Fibroblast of lung (primary cell): ENCODE measurements at places on chromosomes 4 and X. TPM values are rescaled to one million over a fixed set of nuclear protein-coding genes. Genes with fewer than 3 reads are reported as not detected.
A peak's percentile ranks its signal among the peaks of the same experiment; 100 is the strongest.

GRCh38 chr4:21890231-21890630 is 58.3 kb downstream of the KCNIP4 start:
- H3K27me3 ChIP-seq, result no peaks in the 10 kb centered on the region
- H3K27ac ChIP-seq, result no peak overlapping the region
- no peaks in the 10 kb centered on the region for H3K4me1 ChIP-seq
- no peak for DNase-seq
- H3K4me3 ChIP-seq, result no peak overlapping the region

GRCh38 chr4:15132739-15133138 is 130.5 kb downstream of the CPEB2 start:
- H3K27me3 ChIP-seq, result peaks cover 4% of the 10 kb centered on the region
- H3K27ac ChIP-seq, result no peak overlapping the region
- no peak overlapping the region for H3K4me3 ChIP-seq
- no peaks in the 10 kb centered on the region for H3K36me3 ChIP-seq
- no peaks in the 10 kb centered on the region for H3K4me1 ChIP-seq

GRCh38 chr4:15149234-15149838 is 147.1 kb downstream of the CPEB2 start:
- no peaks in the 10 kb centered on the region for H3K36me3 ChIP-seq
- no peaks in the 10 kb centered on the region for H3K27me3 ChIP-seq
- H3K27ac ChIP-seq, result peak overlapping the region; percentile 55
- H3K4me3 ChIP-seq, result no peak overlapping the region
- peak; percentile 44 for DNase-seq

DNA sequence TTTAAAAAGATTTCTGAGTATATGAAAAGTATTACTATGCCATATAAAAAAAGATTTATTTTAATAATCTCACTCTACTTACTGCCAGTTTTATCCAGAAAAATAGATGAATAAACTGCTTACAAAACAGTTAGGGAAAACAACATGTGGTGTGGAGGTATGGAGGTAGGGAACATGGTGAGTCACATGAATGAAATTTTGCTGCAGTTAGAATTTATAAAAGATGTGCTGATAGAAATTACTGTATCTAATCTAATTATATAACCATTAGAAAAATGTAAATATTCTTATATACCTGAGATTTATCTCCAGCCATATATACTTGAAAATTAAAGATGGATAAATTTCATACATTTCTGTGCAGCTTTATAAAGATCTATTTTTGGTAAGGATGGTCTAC is 184.0 kb upstream of the ANK2 start:
- no peaks in the 10 kb centered on the region for H3K36me3 ChIP-seq
- H3K27ac ChIP-seq, result no peak overlapping the region
- no peaks in the 10 kb centered on the region for H3K27me3 ChIP-seq
- DNase-seq, result peak; percentile 9
- H3K4me1 ChIP-seq, result no peaks in the 10 kb centered on the region

GRCh38 chrX:105758754-105759153 is 63.6 kb upstream of the NRK start:
- H3K36me3 ChIP-seq, result no peaks in the 10 kb centered on the region
- H3K4me1 ChIP-seq, result no peaks in the 10 kb centered on the region
- H3K4me3 ChIP-seq, result no peak overlapping the region
- no peak overlapping the region for H3K27ac ChIP-seq
- no peaks in the 10 kb centered on the region for H3K27me3 ChIP-seq

DNA sequence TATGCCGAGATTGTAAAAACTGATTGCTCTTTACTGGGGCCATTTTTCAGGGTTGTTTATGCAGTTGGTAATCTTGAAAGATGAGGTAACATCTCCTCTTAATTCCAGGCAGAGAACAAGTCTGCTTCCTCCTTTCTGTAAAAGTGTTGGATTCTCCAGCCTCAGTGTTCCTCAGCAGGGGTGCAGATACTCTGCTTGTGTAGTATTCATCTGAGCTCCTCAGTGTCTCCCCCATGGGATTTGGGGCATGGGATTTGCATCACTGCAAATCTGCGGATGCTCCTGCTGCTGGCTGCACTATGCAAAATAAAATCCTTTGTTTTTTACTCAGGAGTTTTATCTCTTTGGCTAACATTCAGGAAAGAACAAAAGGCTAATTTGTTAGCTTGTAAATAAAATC is 104.9 kb upstream of the ATP8A1 start:
- H3K27ac ChIP-seq, result no peak overlapping the region
- H3K27me3 ChIP-seq, result no peaks in the 10 kb centered on the region
- no peaks in the 10 kb centered on the region for H3K36me3 ChIP-seq
- no peaks in the 10 kb centered on the region for H3K4me1 ChIP-seq
- H3K4me3 ChIP-seq, result no peak overlapping the region
- DNase-seq, result no peak

GRCh38 chrX:154478728-154479622 is at the start of gene LAGE3:
Gene LAGE3, minus strand, starts transcription at chrX:154479281. Its CDS starts 366 bp downstream, at chrX:154478915.
- H3K27ac ChIP-seq, result peak within 1 kb of the TSS; percentile 51
- H3K4me3 ChIP-seq, result peak within 1 kb of the TSS; percentile 59
- H3K36me3 ChIP-seq, result no peaks in the 10 kb centered on the region
- no peaks in the 10 kb centered on the region for H3K4me1 ChIP-seq
- peak; percentile 84 for DNase-seq

MAGEA10 gene
- total RNA-seq, result not detected in 2 replicates

DNA sequence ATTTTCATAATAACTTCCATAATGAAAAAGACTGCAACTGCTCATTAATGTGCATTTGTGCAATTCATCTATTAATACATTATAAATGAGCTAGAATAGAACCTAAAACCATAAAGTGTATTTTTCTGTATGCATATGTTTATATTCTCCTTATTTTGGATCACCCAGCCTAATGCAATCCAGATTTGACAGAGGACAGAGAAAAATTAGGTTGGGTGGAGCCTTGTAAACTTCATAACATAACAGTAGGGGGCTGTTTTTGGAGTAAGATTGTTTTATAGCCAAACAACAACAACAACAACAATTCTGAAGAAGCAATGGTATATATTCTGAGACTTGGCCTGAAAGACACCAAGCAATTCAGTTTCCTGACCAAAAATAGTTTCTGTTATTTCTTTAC is 615.3 kb upstream of the SLIT2 start:
- H3K36me3 ChIP-seq, result no peaks in the 10 kb centered on the region
- H3K4me1 ChIP-seq, result no peaks in the 10 kb centered on the region
- no peak overlapping the region for H3K27ac ChIP-seq

GRCh38 chr4:184814686-184815045 is 11.1 kb downstream of the ACSL1 start:
- H3K27ac ChIP-seq, result no peak overlapping the region
- H3K4me1 ChIP-seq, result peaks cover 4% of the 10 kb centered on the region
- H3K4me3 ChIP-seq, result no peak overlapping the region
- H3K36me3 ChIP-seq, result no peaks in the 10 kb centered on the region

DNA sequence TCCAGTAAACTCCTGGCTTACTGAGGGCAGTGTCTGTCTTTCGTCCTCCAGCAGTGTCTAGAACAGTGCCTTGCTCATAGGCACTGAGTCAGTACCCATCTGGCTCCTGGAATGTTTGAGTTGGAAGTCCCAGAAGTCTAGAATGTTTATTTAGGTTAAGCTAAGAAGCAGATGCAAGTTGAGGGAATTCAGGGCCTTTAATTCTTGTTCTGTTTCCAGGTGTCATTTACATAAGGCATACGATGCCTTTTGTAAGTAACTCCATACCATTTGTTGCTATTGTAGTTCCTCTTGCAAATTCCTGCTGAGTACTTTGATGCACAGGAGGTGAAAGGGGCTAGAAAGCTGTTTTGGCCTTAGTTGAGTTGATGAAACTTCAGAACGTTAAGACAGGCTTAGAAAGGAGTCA is 22.2 kb downstream of the ARHGAP10 start:
- no peaks in the 10 kb centered on the region for H3K27me3 ChIP-seq
- peak; percentile 83 for DNase-seq
- H3K36me3 ChIP-seq, result no peaks in the 10 kb centered on the region
- H3K4me3 ChIP-seq, result no peak overlapping the region
- H3K27ac ChIP-seq, result peak overlapping the region; percentile 32

DNA sequence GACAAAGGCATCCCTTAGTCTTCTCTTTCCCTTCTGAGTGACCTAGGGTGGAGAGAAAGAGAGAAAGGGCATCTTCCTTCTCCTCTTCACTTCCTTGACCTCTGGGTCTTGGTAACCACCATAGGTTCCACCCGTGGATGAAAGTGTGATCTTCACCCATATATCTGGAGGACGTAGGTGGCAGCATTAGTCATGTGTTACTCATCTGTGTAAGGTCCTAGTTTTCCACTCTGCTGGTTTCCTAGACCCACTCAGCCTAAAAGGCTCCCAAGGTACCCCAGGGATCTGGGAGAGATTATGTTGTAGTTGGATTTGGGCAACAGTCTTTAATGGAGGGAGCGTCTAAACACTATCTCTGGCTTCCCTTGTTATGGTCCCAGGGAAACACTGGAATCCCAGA is 45.5 kb upstream of the RAB9B start:
- no peaks in the 10 kb centered on the region for H3K27me3 ChIP-seq
- no peak overlapping the region for H3K27ac ChIP-seq
- no peak for DNase-seq
- H3K4me1 ChIP-seq, result no peaks in the 10 kb centered on the region

GRCh38 chr4:112673076-112673475 is 36.1 kb downstream of the LARP7 start:
- H3K36me3 ChIP-seq, result no peaks in the 10 kb centered on the region
- H3K27ac ChIP-seq, result no peak overlapping the region
- H3K27me3 ChIP-seq, result no peaks in the 10 kb centered on the region
- H3K4me1 ChIP-seq, result no peaks in the 10 kb centered on the region

CCDC149 gene
- 11.0 and 13.9 TPM in 2 replicates for total RNA-seq

GRCh38 chr4:148412460-148412994 is 29.7 kb downstream of the NR3C2 start:
- no peaks in the 10 kb centered on the region for H3K36me3 ChIP-seq
- no peak overlapping the region for H3K4me3 ChIP-seq
- H3K4me1 ChIP-seq, result no peaks in the 10 kb centered on the region

ARSD gene
- total RNA-seq, result 14.1 and 30.7 TPM in 2 replicates

- no peaks in the 10 kb centered on the region for H3K36me3 ChIP-seq
- DNase-seq, result no peak
- no peaks in the 10 kb centered on the region for H3K4me1 ChIP-seq
Measured at GRCh38 chrX:81577028-81577427, 375.1 kb downstream of the SH3BGRL start.

CHRDL1 gene
- total RNA-seq, result 4.5 and 9.0 TPM in 2 replicates

- H3K27ac ChIP-seq, result no peak overlapping the region
- H3K36me3 ChIP-seq, result no peaks in the 10 kb centered on the region
- H3K4me3 ChIP-seq, result no peak overlapping the region
- peaks cover under 1% of the 10 kb centered on the region for H3K4me1 ChIP-seq
- H3K27me3 ChIP-seq, result no peaks in the 10 kb centered on the region
Measured at GRCh38 chr4:176291748-176292147, 22.7 kb upstream of the ASB5 start.
